ENCODE measurements at places on chromosomes 3 and 15. TPM values are rescaled to one million over a fixed set of nuclear protein-coding genes. Genes with fewer than 3 reads are reported as not detected.
A peak's percentile ranks its signal among the peaks of the same experiment; 100 is the strongest.

GRCh38 chr3:27678234-27678633 is 43.9 kb downstream of the EOMES start:
- DNase-seq, result no peak

DNA sequence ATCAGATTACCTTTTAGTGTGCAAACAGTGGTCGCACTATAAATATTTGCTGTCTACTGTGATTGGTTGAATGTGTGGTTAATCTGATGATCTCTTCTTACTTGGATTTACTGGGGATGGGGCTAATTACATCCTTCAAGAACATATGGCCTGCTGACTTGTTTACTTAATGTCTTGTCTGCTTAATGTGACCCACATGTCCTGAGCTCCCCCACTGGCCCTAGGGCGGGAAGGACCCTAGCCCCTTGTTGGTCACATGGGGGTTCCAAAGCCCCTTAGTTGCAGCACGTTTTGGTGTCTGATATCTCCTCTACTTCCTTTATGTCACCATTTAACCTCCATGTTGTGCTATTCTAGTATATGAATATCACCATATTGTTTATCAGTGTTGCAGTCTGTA is 17.8 kb upstream of the P2RY12 start:
- no peak for DNase-seq

- no peak for DNase-seq
Measured at GRCh38 chr3:13832130-13832529, 47.7 kb downstream of the WNT7A start.

The KLF15 gene
- total RNA-seq, result 2.7 TPM

DNA sequence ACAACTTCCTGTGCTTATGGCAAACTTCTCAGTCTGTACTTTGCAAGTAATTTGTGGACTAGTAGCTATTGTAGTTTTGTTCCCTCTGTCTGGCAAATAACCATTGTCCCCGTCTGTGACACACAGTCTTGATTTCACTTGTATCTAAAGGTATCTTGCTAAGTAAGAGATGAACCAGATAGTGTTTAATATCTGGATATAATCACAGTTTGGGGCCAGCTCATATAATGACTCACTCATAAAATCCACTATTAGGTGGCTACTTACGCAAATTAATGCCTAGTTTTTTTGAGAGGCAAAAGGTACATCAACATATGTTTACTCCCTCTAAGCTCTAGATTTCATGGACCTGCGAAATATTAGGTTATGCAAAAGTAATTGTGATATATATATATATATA is 30.4 kb downstream of the VGLL3 start:
- DNase-seq, result no peak

The MEF2A gene
- total RNA-seq, result 19.6 TPM

The EIF4G1 gene
- total RNA-seq, result 410 TPM

The GOLGA6L22 gene
- total RNA-seq, result not detected

DNA sequence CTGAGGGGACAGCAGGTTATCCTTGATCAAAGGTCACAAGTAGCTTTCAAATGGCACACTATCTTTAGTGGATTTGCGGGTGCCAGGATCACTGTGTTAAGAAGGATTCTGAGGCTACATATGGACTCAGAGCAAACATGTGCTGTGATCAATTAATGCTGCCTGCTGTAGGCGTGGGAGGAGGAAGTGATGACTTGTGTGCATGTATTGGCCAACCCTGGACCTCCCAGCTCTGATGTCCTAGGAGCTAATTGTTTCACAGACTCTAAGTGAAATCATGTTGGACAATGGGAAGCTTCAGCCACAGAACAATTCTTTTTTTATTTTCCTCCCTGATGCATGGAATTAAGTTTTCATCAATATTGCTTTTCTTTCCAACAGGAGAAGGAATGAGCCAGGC is 24.4 kb downstream of the FAH start:
- no peak for DNase-seq

GRCh38 chr3:111676211-111677006 is 81.3 kb upstream of the ZBED2 start:
- DNase-seq, result peak; percentile 62

The MOBP gene
- total RNA-seq, result 0.27 TPM

DNA sequence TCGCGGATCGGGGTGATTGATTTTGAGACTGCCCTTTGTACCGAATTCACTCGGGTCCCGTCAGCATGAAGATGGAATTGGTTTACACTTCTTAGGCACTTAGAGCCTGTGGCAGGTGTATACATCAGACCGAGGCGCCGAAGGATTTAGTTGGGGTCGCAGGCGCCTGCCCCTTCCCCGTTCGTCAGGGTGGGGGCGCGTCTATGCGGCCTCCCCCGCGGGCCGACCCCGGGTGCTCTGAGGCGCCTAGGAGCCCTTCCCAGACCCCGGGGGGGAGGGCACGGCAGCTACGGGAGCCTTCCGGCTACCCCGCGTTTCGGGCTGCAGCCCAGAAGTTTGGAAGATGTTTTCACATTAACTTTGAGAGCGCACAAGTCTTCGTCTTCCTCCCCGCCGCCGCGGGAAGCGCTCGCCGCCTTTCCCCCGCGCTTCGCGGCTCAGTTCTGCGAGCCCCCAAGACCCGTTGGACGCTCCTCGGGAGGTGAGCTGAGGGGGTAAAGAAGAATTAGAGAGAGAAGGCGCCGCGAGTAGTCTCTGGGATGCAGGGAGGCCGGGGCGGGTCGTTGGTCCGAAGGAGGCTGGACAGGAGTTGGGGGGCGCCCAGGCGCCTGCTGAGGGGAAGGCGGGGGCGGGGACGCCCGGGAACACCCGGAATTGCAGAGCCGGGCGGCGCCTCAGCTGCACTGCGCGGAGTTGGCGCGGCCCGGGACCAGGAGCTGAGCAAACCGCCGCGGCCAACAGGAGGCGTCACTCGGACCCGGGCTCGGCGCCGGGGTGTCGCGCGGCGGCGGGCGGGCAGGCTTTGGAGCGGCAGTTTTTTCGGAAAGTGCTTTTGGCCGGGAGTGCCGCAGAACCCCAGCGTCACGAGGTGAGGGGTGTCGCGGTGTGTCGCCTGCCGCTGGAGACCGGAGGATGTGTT is 780 bp downstream of the TIPARP start:
- peak; percentile 42 for DNase-seq

The KCNMB3 gene
- 6.7 TPM for total RNA-seq

GRCh38 chr15:100018191-100018590 is 285.0 kb upstream of the LYSMD4 start:
- DNase-seq, result no peak

DNA sequence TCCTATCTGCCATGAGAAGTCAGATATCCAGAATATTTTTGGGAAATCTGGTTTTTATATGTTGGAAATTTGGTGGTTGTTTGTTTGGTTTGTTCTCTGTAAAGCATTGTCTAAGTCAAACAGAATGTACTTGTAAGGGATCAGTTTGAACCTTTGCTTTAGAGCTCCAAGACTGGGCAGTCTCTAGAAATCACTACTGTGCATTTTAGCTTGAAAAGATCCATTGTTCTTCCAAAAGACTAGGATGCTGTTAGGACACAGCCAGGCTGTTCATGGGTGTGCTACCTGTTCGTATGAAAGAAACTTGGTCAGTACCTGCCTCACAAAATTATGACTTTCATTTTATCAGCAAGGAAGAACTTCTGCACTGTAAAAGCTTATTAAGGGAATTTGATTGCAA is 182.6 kb downstream of the WDR72 start:
- DNase-seq, result no peak

The GOLGA6D gene
- not detected for total RNA-seq

GRCh38 chr3:171825222-171825828 is 15.0 kb upstream of the PLD1 start:
- DNase-seq, result no peak

DNA sequence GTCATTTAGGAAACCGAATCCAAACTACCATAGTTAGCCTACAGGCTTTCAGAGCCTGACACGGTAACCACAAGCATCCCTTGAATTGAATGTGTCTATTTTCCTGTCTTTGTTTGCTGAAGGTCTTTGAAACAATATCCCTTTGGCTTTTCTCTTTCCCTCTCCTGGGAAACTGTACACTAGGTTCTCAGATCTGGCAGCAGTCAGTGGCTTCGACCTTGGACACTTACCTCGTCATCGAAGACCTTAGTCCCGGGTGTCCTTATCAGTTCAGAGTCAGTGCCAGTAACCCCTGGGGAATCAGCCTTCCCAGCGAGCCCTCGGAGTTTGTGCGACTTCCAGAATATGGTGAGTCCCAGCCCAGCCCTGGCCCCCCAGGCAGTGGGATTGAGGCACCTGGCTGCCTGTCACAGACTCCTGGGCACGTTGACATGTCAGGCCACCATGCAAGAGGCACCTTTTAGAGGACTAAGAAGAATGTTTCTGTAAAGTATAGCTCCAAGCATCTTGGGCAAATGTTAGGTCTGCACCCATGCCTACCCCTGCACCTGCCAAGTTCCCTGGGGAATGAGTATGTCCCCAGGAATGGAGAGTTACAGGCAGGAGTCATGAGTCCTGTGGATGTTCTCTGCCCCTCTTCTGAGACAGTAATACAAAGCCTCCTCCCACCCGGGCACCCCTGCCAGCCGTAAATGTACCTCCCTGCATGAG is 30.4 kb upstream of the UMPS start:
- DNase-seq, result no peak

GRCh38 chr3:98744283-98744682 is 18.9 kb upstream of the ST3GAL6 start:
- no peak for DNase-seq

DNA sequence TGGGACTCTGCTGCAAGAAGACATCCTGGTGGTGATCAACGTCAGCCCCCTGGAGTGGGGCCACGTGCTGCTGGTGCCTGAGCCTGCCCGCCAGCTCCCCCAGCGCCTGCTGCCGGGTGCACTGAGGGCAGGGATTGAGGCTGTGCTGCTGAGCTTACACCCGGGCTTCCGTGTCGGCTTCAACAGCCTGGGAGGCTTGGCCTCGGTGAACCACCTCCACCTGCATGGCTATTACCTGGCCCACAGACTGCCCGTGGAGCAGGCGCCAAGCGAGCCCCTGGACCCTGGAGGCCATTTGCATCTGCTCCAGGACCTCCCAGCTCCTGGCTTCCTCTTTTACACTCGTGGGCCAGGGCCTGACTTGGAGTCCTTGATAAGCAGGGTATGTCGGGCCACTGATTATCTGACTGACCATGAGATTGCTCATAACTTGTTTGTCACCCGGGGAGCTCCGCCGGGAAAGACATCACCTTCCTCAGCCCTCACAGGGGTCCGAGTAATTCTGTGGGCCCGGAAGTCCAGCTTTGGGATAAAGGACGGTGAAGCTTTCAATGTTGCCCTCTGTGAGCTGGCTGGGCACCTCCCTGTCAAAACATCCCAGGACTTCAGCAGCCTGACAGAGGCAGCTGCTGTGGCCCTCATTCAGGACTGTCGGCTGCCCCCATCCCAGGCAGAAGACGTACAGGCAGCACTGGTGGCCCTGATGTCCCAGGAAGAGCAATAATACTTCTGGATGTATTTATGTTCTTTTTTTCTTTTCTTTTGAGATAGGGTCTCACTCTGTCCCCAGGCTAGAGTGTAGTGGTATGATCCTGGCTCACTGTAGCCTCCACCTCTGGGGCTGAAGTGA is 7.6 kb downstream of the GDPGP1 start:
- no peak for DNase-seq

GRCh38 chr3:105431200-105431599 is 64.5 kb downstream of the ALCAM start:
- no peak for DNase-seq

- no peak for DNase-seq
Measured at GRCh38 chr15:31456354-31457060, 129.9 kb downstream of the KLF13 start.

The LMOD3 gene
- not detected for total RNA-seq

- peak; percentile 16 for DNase-seq
Measured at GRCh38 chr3:64411101-64411500, 185.8 kb upstream of the PRICKLE2 start.

DNA sequence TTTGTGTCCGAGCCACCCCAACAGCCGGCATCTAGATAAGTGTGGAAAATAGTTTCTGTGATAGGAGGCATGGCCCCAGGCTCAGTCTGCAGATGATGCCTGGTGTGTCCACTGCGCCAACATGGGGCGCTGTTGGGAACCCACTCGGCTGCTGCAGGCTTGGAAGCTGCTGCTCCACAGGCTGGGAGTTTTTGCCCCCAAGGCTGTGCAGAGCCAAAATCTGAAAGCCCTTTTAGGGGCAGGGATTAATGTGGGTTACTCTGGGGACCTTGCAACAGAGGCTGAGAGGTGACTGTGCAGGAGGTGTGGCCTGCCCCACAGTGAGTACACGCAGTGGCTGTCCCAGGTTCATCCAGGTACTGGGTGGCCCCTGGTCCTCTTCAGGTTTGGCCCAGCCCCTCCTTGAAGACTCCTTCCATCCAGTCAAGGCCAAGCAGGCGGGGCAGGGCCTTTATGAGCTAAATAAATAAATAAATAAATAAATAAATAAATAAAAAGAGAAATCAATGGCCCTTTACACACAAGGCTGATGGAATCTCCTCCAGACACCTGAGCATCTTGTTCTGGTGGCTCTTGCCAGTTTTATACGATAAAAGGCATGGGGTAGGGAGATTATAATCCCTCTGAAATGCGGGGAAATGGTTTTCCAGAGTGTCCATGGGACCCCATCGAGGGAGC is 73.8 kb downstream of the AAGAB start:
- DNase-seq, result no peak

GRCh38 chr3:66442254-66443117 is 58.3 kb downstream of the LRIG1 start:
- DNase-seq, result peak; percentile 18

The RTF1 gene
- total RNA-seq, result 40.8 TPM

DNA sequence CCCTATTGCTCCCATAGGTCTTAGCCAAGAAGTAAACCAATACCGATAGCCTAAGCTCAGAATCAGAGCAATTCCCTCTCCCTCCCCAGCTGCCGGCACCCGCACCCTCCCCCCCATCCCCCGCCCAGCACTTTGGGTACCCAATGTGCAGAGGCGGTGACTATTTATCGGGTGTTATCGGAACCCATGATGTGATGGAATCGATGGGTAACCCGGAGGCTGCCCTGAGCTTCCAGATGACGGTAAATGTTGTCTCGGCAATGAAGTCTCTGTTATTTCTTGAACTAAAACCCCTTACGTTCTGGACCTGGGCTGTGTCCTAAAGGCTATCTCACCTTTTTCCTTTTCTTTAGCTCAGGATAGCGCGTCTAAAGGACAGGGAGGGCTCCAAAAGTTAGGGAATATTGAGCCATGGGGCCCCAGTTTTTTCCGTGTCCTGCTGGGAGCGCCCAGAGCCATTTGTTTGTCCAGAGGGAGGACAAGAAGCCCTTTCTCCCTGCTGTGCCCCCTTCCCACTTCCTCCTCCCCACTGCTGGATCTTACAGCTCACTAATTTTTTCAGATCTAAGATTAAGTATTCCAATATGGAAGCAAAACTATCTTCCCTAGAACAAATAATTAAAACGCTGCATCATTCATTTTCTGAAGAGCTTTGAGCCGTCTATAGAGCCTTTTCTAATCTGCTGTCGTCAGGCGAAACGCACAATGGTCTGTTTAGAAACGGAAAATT is 1.5 kb downstream of the SLITRK3 start:
- DNase-seq, result no peak

DNA sequence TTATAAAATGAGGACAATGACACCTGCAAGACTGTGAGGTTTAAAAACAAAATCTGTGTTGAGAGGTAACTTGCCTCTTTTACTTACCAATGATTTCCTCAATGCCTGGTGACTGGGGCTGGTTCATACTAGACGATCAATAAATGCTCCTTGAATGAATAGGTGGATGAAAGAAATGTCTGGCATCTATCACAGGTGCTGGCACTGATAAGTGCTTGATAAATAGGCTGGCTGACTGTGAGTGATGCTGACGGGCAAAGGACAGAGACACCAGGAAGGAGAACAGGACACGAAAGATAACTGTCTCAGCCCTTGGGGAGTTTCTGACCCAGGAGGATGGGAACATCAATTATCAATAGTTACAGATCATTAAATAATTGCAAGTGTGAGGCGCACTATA is 31.9 kb downstream of the RBP2 start:
- no peak for DNase-seq
